ENCODE measurements at places on chromosomes 6 and 20.

- DNase-seq: no peak
Observed at GRCh38 chr20:32560989-32561830, 23.9 kb downstream of the NOL4L start.

DNA sequence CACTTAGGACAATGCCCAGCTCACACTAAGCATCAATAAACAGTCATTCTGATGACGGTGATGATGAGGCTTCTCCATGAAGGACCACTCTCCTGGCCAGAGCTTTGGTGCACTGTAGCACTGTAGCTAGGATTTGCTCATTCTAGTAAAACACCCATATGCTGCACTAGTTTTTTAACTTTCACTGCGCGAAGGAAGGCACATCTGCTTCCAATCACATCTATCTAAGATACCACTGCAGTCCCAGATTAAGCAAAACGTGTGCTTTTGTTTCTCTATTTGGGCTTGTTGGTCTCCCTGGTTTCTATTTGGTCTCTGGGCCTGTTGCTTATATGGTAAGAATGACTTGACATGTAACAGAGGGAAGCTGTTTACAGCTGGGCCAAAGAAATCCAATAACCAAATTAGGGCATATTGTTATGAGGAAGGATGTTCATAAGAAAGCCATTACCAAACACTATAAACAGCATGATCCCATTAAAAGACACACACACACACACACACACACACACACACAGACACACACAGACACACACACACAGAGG is 62.4 kb downstream of the FAM229B start:
- DNase-seq: no peak

- no peak for DNase-seq
Observed at GRCh38 chr6:72825315-72825911, 203.5 kb downstream of the KCNQ5 start.

DNA sequence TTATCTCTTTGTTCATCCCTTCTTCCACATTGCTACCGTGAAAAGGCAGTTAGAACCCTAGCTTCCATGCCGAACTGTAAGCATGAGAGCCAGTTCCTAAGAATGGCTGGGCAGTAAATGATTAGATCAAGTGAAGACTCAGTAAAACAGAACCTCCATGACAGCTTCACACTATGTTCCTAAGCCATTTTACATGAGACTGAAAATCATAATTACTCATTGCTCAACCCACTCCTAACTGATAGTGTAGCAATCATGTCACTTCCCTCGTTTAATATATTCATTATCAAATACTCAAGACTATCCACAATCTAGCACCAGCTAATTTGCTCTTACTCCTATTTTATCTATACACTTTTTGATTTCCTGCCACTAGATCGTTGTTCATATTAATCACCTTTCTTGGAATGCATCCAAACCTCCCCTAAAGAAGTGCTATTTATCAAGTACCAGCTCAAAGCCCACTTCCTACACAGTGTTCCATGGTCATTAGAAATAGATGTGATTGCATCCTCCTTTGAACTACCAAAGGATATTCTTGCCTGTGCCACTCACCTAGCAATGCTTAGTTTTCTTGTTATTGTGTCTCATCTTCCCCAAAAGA is 6.0 kb downstream of the TMEM30A start:
- no peak for DNase-seq

- no peak for DNase-seq
Observed at GRCh38 chr20:36824142-36824940, 50.8 kb upstream of the DSN1 start.

DNA sequence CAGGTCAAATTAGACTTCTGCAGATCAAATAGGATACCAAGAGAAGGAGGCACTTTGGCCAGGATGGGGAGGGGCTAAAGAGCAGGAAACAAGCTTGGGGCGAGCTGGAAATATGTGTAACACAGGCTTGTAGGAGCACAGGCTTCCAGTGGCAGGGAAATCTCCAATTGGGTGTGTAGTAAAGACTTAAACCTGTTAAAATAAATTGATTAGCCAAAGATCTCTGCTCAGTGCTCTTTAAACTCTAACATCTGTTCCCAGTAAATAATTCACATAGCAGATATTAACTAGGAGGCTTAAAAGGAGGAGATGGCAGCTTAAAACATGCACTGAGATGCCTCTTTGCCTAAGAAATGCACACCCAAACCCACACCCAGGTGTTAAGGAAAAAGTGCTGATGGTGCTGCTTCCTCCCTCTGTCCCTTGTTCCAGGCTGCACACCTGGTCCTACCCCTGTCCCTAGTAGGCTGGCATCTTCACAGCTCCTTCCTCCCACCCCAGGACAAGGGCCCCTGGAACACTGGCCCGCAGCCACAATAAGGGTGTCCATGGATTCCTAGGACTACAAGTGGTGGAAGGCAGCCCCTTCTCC is 93.5 kb upstream of the MLN start:
- DNase-seq: no peak

- DNase-seq: no peak
Observed at GRCh38 chr6:144993870-144994269, 708.7 kb downstream of the UTRN start.

DNA sequence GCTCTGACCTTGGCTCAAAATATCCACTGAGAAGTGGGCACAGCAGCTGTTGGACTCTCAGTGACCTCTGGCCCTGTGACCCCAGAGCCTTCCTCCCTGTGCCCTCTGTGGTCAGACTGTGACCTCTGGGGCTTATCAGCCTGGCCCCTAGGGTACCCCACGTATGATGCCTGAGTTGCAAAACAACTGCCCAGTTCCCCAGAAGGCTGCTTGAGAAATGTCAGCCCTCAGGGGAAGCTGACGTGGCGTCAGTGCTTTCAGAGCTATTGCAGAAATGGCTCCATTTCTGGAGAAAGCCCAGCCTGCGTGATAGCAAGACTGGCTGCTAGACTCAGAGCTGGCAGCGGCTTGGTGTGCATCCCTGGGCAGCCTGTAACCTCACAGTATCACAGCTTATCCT is 31.5 kb upstream of the TGM2 start:
- DNase-seq: no peak

GRCh38 chr20:34527016-34527415 is 10.8 kb downstream of the DYNLRB1 start:
- no peak for DNase-seq

GRCh38 chr6:105747823-105748405 is 338.2 kb upstream of the PRDM1 start:
- DNase-seq: no peak

DNA sequence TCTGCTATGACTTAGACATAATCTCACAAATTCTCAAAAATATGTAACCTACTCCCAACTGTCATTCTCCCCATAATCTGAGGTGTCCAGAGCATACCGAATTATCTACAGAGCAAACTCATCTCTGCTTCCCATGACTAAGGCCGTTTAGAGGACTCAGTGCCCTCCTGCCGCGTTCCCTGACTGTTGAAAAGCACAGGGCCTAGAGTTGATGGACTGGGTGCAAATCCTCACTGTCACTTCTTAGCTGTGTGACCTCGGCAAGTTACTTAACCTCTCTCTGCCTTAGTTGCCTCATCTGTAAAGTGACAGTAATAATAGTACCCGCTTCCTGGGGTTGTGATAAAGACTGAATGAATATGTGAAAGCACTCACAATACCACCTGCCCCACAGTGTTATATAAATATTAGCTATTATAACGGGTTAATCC is 4.7 kb upstream of the TUBB2A start:
- DNase-seq: no peak

DNA sequence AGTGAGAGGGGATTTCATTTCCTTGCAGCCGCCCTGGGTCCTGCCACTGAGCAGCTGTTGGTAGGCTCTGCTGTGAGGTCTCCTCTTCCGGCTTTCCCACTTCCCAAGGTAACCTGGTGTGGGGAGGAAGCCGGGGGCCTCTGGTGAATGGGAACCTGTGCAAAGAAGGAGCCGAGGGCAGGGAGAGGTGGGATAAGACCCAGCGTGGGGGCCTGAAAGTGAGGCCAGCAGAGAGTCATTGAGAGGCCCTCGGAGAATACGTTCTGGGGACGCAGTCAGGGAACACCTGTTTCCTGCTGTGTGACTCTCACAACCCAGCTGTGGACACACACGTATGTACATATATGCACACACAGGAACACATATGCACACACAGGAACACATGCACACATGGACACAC is 100.7 kb downstream of the CDH26 start:
- no peak for DNase-seq

- DNase-seq: no peak
Observed at GRCh38 chr20:2820896-2821869, 5.0 kb downstream of the TMEM239 start.

- no peak for DNase-seq
Observed at GRCh38 chr20:2603816-2604505, 48.5 kb upstream of the NOP56 start.

- no peak for DNase-seq
Observed at GRCh38 chr6:73418081-73418741, 23.6 kb downstream of the DDX43 start.

GRCh38 chr6:27592481-27593199 is 119.7 kb upstream of the ZNF184 start:
- DNase-seq: peak; percentile 24

DNA sequence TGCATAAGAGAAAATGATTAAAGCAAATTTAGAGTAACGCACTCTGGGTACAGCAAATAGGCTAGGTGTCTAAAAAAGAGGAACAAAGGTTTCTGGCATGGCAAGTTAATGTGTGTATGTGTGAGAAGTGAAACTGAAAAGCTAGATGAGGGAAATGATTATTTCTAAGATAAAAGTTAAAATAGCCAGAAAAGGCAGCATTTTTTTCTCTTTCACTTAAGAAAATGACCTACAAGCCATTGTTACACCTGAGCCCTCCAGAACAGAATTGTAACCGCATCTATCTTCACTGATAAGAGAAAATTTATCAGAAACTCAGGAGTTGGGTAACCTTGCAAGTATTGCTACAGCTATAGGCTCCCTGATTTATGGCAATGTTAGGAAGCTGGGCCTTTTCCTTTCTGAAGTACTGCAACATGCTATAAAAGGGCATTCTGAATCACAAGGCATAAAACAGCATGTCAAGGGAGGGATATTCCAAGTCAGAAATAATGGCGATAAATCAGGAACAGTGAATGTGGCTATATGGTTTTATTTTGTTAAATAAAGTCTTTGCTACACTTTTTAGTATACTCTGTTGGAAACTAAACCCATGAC is 395.3 kb downstream of the TBC1D32 start:
- DNase-seq: no peak

- DNase-seq: no peak
Observed at GRCh38 chr6:2978923-2979322, 7.6 kb upstream of the SERPINB6 start.

GRCh38 chr6:113855500-113856374 is 1.4 kb upstream of the MARCKS start:
- no peak for DNase-seq

GRCh38 chr20:34397096-34397495 is 34.0 kb downstream of the ITCH start:
- no peak for DNase-seq

DNA sequence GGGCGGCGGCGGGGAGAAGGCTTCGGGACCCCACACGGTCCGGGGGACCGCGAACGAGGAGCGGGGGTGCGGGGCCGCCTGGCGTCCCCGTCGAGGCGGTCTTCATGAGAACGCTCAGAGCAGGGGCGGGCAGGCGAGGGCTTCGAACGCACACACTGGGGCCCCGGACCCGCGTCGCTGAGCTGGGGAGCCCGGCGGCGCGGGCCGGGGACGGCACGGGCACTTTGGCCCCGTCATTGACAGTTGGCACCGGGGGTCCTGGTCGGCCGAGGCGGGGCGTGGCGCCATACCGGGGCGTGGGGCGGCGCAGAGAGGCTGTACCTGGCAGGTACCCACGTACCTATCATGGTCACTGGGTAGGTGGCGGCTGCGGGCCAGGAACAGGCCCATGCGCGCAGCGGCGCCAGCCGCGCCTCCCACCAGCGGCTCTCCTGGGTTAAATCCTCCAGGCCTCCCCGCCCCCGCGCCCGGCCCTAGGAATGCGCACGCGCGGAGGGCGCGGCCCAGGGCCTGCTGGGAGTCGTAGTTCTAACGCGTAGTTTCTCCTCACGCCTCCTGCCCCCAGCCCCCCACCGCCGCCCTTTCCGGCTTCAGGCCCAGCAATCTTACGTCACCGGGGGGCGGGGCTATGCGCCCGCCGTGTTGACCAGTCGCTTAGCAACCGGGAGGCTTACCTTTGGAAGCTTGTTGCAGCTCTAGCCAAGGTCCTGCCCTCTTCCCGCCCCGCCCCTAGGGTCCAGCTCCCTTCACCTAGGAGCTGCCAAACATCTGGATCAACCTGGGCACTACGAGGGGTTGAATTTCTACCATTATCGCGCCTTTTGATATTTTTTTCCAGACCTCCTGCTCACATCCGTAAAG is at the start of the genes PACRG and PRKN:
TSS of gene PACRG (plus strand) at position 653 of the 861 bp plus-strand sequence.
TSS of gene PRKN (minus strand) at position 445 of the 861 bp plus-strand sequence.
- peak; percentile 96 for DNase-seq

DNA sequence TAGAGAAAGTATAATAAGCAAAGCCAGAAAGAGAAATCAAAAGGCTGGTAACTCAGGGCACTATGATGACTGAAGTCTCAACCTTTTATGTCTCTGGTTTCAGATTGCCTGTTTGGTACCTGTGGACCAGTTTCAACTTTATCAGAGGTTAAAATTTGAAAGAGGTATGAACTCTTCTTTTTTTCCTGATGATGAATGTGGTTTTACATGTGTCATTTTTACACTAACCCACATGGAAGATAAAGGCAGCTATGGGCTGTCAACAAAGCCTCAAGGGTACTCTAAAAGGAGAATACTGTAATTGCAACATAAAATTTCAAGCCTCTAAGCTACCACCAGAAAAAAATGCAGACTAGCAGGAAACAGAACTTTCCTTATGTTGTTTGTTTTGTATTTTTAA is 52.4 kb downstream of the RNF144B start:
- DNase-seq: no peak

- DNase-seq: no peak
Observed at GRCh38 chr6:45423824-45424450, 46.2 kb upstream of the SUPT3H start.
